ENCODE measurements at places on chromosomes 5 and 9. TPM values are rescaled to one million over a fixed set of nuclear protein-coding genes. Genes with fewer than 3 reads are reported as not detected.
A peak's percentile ranks its signal among the peaks of the same experiment; 100 is the strongest.

ATG12 gene
- 67.3 TPM for total RNA-seq

- DNase-seq: peak; percentile 22
Measured at GRCh38 chr5:55530669-55531068, 4.1 kb downstream of the PLPP1 start.

DNA sequence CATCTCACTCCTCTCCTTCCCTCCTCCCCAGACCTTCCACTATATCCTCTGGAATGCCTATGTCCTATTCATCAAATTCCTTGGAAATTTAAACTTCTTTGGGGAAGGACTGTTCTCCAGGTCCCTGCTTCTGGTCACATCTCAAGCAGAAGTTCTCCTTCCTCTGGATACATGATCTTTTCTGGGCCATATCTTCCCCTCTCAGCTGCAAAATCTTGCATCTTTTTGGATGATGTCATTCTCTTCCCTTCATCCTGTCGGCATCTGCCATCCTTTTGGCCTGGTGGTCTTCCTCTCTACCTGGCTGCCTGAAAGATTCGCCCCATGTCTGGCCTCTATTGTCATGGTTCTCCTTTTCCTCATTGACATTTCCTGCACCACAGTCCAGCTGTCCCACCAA lies 5.2 kb upstream of the DIRAS2 start:
- no peak for DNase-seq

GRCh38 chr9:92140074-92140753 lies 25.0 kb upstream of the SPTLC1 start:
- peak; percentile 95 for DNase-seq

GRCh38 chr5:8396756-8397155 lies 527.8 kb downstream of the MTRR start:
- DNase-seq: no peak

GRCh38 chr5:155884041-155884440 lies 442.9 kb upstream of the SGCD start:
- no peak for DNase-seq

DNA sequence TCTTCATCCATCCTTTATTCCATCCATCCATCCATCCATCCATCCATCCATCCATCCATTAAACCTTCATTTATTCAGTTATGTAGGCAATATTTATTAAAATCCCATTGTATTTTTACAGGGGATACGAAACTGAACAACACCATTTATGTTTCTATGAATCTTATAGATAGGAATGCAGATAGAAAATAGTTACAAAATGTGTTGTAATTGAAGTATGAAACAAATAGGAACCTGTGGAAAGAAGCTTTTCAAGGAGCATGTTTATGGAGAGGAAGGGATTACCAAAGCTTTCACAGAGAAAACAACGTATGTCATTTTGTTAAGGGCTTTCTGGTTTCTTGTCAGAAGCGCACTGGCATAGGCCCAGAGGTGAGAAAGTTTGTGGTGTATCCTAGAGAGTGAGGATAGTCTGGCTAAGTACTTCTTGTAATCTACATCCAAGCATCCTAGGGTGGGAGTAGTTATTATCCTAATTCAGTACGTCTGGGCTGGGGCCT lies 184.0 kb downstream of the CNTLN start:
- DNase-seq: no peak

SLC23A1 gene
- total RNA-seq: not detected

DNA sequence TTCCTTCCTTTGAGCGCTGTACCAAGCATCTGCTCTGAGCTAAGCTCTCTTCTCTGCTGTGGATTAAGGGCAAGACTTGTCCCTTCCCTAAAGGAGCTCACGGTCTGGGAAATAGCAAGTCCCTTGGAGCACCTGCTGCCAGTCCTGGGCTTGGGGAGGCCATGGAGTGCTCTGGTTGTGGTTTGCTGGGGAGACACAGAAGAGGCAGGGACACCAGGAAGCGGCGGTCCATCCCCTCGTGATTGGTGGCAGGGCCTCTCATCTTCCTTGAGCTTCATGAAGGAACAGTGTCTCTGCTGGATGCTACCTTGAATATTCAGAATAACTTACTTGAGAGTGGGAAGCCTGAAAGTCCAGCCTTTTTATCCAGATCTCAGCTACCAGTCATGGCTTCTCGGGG lies 35.3 kb downstream of the COL5A1 start:
- no peak for DNase-seq

STK32A gene
- 3.2 TPM for total RNA-seq

DNA sequence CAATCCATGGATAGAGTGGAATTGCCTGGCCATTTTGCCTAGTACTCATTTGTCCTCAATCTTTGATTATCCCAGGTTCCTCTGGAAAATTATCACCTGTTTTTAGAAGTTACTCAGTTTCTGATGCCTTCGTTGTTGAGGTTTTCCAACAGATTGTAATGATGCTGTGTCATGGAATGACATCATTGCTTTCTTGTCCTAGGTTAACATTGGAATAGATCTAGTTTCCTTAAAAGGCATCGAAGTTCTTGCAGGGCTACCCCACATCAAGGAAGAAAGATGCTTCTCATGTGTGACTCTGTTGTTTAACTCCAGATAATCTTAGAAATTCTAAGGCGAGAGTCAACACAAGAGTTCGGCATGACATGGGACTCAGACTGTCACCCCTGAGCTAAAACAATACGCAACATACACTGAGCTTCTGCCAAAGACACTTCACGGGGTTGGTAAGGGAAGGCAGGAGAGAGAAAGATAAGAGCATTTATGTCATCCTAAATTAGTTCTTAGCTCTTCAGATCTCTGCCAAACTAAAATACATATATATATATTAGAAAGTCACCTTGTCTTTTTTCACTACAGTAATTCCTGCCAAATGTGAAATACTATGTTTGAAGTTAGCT lies 293.2 kb upstream of the WWC1 start:
- no peak for DNase-seq

SOHLH1 gene
- not detected for total RNA-seq

DNA sequence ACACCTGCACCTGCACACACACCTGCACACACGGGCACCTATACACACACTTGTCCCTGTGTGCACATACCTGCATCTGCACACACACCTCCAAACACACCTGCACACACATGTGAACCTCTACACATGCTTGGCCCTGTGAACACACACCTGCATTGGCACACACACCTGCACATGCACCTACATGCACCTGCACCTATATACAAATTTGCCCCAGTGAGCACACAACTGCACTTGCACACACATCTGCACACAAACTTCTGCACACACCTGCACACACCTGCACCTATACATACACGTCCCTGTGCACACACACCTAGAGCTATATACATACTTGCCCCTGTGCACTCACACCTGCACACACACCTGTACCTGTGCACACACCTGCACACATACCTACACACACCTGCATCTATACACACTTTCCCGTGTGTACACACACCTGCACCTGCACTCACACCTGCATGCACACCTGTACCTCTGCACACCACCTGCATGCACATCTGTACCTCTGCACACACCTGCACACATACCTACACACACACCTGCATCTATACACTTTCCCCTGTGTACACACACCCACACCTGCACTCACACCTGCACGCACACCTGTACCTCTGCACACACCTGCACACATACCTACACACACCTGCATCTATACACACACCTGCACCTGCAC lies 21.5 kb upstream of the LPCAT1 start:
- no peak for DNase-seq

DNA sequence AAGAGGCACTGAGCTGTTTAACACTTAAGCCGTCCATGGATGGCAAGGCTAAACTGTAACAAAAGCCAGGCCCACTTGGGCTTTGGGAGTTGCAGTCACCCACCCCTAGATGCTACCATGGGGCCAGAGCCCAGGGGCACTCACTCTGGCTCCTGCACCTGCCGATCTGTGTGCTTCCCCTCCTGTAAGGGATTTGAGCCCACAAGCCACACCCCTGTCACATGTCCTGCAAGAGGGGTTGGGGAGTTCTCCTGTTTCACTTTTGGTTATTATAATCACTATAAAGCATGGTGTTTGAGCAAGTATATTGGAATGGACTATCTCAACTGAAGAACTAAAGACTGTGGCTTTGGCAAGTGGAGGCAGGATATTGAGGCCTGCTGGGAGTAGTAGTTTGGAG lies 14.0 kb upstream of the GPR151 start:
- DNase-seq: no peak

GRCh38 chr5:43191740-43192557 lies at the start of gene NIM1K:
NIM1K (plus strand) TSS chr5:43192225; CDS start chr5:43245776, 53,551 bp downstream.
- peak; percentile 89 for DNase-seq

DNA sequence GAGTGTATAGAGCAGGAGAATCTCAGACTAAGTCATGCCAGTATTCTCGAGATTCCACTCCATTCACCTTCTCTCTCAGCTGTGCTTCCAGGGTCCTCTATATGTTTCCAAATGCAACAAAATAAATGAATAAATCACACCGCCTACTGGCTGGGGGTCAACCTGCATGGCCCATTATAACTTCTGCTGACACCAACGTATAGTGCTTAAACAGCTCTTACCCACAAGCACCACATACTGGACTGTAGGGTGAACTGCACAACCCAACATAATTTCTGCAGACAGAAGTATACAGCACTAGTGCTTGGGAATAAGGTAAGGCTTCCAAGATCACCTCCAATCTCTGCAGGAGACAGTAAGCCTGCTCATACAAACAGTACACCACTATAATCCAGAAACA lies 33.1 kb upstream of the HTR4 start:
- DNase-seq: peak; percentile 15

DNA sequence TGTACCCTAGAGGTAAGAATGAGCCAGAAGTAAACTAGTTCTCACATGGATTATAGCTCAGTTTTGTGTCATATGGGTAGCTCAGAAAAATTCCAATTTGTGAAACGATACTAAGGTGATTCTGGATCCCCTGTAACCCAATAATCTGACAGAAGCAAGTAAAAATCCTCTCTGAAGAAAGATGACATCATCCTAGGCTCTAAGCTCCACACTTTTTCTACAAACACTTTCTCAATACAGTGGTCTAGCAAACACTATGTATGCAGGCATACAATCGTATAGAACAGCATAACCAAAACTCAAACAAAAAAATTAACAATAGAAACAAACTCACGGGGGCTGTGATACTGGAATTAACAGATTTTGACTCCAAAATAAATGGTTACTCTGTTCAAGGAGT lies 26.7 kb upstream of the ZNF169 start:
- DNase-seq: no peak
